GM19239 (cell line): ENCODE measurements at places on chromosomes 3 and 15.

DNA sequence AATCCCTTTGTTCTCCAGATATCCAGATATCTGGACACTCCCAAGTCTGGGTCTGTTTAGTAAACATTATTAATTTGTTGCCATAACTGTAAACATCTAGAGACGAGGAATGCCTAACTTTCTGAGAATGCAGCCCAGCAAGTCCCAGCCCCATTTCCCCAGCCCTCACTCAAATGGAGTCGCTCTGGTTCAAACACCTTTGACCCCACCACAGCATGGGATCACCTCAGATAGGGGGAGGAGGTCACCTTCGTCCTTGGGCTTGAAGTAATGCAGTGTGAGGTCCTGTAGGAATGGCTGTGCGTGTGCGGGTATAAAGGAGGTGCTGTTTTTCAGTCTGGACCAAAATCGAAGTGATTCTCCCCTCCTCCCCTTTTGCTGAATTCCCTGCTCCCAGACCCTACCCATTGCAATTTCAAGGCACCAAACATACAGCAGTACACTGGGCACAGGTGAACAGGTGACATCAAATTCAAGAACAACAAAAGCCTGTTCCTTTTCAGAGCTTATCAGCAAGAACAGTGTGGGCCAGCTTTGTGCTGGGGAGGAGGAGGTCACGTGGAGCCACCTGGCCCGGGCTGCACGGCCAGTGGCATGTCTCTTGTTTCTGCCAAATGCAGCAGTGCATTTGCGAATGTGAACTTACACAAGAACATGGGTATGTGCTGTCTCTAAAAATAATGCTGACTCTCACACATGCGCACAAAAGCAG lies 57.5 kb upstream of the TRPM1 start:
- DNase-seq: no peak

GRCh38 chr3:42035816-42036482 lies 55.2 kb upstream of the TRAK1 start:
- no peak for DNase-seq

- no peak for DNase-seq
These were observed 37.7 kb downstream of the SLC6A6 start for GRCh38 chr3:14440168-14440518.

- no peak for DNase-seq
These were observed 15.0 kb upstream of the LTF start for GRCh38 chr3:46479696-46480095.

DNA sequence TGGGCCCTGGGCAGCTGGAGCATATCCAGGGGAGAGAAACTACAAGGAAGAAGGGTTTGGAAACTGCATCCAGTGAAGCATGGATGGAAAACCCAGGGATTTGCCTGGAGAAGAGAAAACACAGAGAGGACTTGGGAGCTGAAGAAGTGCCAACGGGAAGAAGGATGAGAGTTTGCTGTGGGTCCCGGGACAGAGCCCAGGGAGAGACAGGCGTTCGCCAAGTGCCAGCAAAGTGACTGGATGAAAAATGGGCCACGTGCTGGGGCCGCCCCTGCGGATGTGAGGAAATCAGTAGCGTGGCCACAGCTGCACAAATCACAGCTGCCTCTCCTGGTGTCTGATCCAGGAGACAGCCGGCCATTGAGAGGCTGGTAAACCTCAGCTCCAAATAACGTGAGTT lies 70.4 kb downstream of the HES1 start:
- no peak for DNase-seq

- no peak for DNase-seq
These were observed 866.0 kb upstream of the NR2F2 start for GRCh38 chr15:95464509-95464908.

DNA sequence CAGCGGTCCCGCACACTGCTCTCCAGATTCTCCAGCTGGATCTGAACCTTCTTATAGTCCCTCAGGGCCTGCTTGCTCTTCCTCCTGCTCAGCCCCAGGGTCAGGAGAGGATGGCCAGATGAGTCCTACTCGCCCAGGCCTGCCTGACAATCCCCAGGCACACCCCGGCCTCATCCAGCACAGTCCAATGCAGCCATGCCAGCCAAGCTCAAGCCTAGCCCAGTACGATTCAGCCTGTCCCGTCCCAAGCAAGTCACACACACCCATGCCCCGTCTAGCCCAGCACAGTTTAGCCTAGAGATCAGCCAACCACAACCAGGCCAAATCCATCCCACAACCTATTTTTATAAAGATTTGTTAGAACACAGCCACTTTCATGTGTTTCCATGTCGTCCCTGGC lies 16.8 kb downstream of the PLXNB1 start:
- DNase-seq: no peak

DNA sequence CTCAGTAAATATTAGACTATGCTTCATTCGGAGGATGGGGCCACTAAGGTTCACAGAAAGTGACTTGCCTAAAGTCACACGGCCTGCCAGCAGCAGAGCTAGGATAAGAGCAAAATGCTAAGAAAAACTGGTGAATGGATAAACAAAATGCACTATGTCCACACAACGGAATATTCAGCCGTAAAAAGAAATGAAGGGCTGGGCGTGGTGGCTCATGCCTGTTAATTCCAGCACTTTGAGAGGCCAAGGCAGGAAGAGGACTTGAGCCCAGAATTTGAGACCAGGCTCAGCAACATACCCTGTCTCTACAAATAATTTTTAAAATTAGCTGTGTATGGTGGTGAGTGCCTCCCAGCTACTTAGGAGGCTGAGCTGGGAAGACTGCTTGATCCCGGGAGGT lies 7.7 kb downstream of the TKT start:
- DNase-seq: no peak

GRCh38 chr3:181969925-181970324 lies 258.2 kb downstream of the SOX2 start:
- no peak for DNase-seq

- no peak for DNase-seq
These were observed 335.1 kb upstream of the ICE2 start for GRCh38 chr15:60814062-60814461.

- DNase-seq: no peak
These were observed 1.7 kb downstream of the NR2E3 start for GRCh38 chr15:71811752-71812735.

DNA sequence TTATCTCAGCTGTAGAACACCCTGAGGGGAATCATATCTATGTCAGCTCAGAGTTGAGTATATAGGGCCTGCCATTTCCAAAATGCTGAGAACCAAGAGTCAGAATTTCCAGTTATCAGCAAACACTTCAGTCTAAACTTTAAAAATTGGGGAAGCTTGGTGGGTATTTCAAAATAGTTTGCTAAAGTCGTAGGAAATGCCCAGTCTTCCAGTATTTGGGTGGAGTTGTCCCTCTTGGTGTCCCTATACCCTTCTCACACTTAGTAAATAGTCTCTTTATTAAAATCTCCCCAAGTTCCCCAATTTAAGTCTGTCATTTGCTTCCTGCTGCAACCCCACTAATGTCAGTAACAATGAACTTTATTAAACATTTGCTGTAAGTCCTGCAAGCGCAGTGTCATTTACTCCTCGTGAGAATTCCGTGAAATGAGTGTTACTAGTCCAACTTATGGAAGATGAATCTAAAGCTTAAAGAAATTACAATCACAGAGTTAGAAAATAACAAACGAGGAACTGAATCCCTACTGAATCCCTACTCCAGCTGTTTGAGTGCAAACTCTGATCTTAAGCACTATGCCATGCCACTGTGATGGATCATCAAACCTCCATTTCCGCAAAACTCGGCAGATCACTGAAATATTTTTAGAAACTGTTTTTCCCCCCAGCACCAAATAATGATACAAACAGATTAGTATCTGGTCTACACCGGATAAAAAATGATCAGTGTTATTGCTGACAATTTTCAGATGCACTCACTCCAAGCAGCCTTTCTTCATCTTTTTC lies 341.7 kb upstream of the PROK2 start:
- no peak for DNase-seq

- DNase-seq: no peak
These were observed 375.0 kb downstream of the ROBO2 start for GRCh38 chr3:77414881-77415280.

DNA sequence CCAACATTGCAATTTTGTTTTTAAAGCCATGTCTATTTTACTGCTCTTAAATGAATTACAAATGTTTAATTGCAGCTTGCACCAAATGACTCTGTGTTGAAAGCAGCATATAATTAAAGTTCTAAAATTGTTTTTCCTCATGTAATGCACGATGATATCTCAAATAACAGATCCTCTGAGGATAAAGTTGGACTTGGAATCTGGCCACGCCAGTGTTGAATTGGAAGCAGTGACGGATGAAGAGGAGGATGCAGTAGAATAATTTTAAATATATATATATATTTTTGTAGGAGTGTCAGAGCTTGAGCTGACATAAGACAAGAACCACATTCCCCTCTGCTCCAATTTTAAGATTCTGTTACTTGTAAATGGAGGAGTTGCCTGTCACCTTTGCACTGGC lies 406.6 kb upstream of the DPPA4 start:
- no peak for DNase-seq
